Fibroblast of skin of scalp (primary cell): ENCODE measurements at places on chromosomes 1 and 21.

GRCh38 chr1:160768295-160768657 is 27.7 kb upstream of the LY9 start:
- DNase-seq = no peak

GRCh38 chr1:186155594-186155993 is 219.5 kb downstream of the TPR start:
- DNase-seq = peak; percentile 85

GRCh38 chr1:11835441-11836225 is 11.9 kb downstream of the NPPA start:
- DNase-seq = no peak

DNA sequence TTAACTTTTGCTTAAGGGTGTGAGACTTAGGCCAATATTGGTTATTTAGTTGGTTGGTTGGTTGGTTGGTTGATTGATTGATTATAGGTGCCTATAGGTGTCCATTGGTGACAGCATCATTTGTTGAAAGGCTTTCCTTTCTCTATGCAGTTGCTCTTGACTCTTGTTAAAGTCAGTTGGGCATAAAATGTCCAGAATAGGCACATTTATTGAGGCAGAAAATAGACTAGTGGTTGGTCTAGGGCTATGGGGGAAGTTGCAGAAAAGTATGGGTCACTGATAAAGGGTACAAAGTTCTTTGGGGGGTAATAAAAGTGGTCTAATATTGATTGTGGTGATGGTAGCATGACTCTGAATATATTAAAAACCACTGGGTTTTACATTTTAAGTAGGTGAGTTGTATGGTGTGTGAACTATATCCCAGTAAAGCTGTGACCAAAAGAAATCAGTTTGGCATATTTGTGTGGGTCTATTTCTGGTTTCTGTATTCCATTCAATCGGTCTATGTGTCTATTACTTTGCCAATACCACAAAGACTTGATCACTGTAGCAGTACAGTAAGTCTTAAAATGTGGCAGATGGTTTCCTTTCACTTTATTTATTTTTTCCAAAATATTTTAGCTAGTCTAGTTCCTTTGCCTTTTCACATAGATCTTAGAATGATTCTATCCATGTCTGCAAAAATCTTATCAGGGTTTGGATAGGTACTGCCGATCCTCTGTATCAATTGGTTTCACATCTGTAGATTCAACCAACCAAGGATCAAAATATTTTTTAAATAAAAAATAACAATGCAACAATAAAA is 63.0 kb downstream of the ATP1A1 start:
- no peak for DNase-seq

DNA sequence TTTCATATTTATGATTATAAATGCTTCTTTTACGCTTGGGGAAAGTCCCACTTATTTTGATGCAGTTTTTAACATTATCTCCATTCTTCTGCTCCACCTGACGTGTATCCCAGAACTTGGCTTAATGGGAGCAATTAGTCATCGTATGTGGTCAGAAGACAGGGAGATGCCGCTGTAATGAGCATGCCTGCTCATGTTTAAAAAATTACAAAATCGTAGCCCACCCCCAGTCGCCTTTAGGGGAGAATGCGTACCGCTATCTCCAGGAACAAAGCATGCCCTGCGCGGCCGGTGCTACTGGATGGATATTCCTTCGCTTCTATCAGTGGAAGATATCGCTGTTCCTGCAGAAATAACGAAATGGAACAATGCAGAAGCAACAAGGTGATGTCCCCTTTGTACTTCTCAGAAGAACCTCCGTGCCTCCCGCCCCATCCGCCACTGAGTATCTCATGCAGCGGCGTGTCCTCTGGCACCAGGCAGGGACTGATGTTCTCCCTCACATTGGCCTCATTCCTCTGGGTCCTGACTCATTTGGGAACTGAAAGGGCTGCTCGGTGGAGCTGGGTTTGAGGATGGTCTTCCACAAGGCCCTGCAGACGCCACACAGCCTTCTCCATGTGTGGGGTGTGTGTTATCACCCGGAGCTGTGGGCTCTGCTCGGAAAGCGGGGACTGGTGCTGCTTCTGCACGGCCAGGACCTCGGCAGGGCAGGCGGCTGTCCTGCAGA is 116.3 kb upstream of the COL6A1 start:
- peak; percentile 89 for DNase-seq

GRCh38 chr1:69987881-69988280 is 217.5 kb downstream of the LRRC40 start:
- no peak for DNase-seq
